ENCODE measurements at places on chromosomes 5 and 9.

GRCh38 chr9:78365748-78366697, 69.1 kb downstream of the PSAT1 start:
- H3K36me3 ChIP-seq, result no peaks in the 10 kb centered on the region
- no peak for DNase-seq
- H3K4me3 ChIP-seq, result no peak overlapping the region
- no peaks in the 10 kb centered on the region for H3K27me3 ChIP-seq

GRCh38 chr9:94779031-94779430, 52.5 kb downstream of the AOPEP start:
- no peaks in the 10 kb centered on the region for H3K36me3 ChIP-seq
- peaks cover 30% of the 10 kb centered on the region for H3K4me1 ChIP-seq
- no peak overlapping the region for H3K27ac ChIP-seq
- H3K27me3 ChIP-seq, result no peaks in the 10 kb centered on the region
- no peak for DNase-seq
- no peak overlapping the region for H3K4me3 ChIP-seq

GRCh38 chr5:133225671-133226152, 173.9 kb downstream of the HSPA4 start:
- no peaks in the 10 kb centered on the region for H3K4me1 ChIP-seq
- H3K4me3 ChIP-seq, result no peak overlapping the region
- no peak for DNase-seq
- H3K36me3 ChIP-seq, result no peaks in the 10 kb centered on the region
- no peak overlapping the region for H3K27ac ChIP-seq

DNA sequence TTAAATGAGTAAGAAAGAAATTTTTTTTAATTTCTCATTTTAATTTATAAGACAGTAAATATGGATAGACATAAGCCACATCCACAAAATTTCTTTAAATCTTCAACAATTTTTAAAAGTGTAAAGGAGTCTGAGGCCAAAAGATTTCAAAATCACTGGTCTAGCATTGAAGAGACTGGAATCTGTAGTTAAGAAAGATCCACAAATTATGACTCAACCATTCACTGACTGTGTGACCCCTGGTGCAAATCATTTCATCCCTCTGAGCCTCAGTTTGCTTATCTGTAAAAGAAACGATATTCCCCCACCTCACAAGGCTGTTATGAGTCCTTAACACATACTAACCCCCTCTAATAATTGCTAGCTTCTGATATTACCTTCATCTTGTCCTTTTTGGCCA, 98.5 kb downstream of the EBF1 start:
- DNase-seq, result no peak
- H3K27me3 ChIP-seq, result no peaks in the 10 kb centered on the region
- H3K27ac ChIP-seq, result peak overlapping the region; percentile 19
- H3K36me3 ChIP-seq, result no peaks in the 10 kb centered on the region

- no peaks in the 10 kb centered on the region for H3K36me3 ChIP-seq
- no peak overlapping the region for H3K27ac ChIP-seq
- no peaks in the 10 kb centered on the region for H3K27me3 ChIP-seq
- H3K4me1 ChIP-seq, result no peaks in the 10 kb centered on the region
Observed at GRCh38 chr9:79135681-79136415, 435.9 kb upstream of the TLE4 start.

- H3K4me1 ChIP-seq, result no peaks in the 10 kb centered on the region
- no peaks in the 10 kb centered on the region for H3K27me3 ChIP-seq
- no peak overlapping the region for H3K27ac ChIP-seq
- H3K4me3 ChIP-seq, result no peak overlapping the region
- no peaks in the 10 kb centered on the region for H3K36me3 ChIP-seq
- no peak for DNase-seq
Observed at GRCh38 chr9:133982971-133983720, 9.0 kb downstream of the VAV2 start.

GRCh38 chr9:4301971-4302427, 2.1 kb upstream of the GLIS3 start:
- H3K27ac ChIP-seq, result peak overlapping the region; percentile 21
- H3K36me3 ChIP-seq, result no peaks in the 10 kb centered on the region
- no peaks in the 10 kb centered on the region for H3K27me3 ChIP-seq
- H3K4me1 ChIP-seq, result no peaks in the 10 kb centered on the region
- peak; percentile 91 for DNase-seq

DNA sequence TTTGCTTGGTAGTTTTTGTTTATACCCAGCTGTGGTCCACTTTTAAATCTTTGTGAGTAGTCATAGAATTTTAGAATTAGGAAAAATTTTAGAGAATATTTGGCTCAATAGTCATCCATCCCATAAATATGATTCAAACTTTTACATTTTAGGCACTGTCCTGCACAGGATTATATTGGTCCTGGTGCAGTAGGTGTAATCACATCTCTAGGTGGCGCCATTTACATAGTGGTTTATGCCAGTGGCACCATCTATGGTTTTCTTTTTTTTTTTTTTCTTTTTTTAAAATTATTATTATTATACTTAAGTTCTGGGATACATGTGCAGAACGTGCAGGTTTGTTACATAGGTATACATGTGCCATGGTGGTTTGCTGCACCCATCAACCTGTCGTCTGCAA, 260.7 kb upstream of the KCNN2 start:
- no peak overlapping the region for H3K4me3 ChIP-seq
- no peaks in the 10 kb centered on the region for H3K36me3 ChIP-seq
- DNase-seq, result no peak

DNA sequence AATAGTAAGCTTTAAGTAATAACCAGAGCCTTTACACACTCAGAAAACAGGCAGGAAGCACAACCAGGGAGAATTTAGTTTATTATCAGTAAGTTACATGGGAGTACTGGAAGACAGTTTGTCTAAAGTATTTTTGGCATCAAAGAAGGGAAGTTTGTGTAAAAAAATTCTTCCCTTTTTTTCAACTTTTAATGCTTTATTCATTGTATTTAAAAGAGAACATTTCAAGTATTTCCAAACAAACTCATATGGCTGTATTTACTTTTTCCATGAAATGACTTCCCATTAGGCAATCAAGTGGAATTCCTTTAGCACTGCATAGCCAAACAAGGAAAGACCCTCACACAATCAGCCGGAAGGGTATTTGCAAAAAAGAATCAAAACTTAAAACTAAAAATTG, 26.7 kb downstream of the RNF145 start:
- H3K4me1 ChIP-seq, result peaks cover 17% of the 10 kb centered on the region
- no peaks in the 10 kb centered on the region for H3K27me3 ChIP-seq
- H3K27ac ChIP-seq, result no peak overlapping the region
- no peaks in the 10 kb centered on the region for H3K36me3 ChIP-seq
- H3K4me3 ChIP-seq, result no peak overlapping the region
- DNase-seq, result no peak

GRCh38 chr5:82641331-82642003, 363.3 kb upstream of the RPS23 start:
- peaks cover 19% of the 10 kb centered on the region for H3K4me1 ChIP-seq
- H3K36me3 ChIP-seq, result no peaks in the 10 kb centered on the region
- H3K27me3 ChIP-seq, result no peaks in the 10 kb centered on the region
- H3K27ac ChIP-seq, result peak overlapping the region; percentile 77
- DNase-seq, result no peak
- no peak overlapping the region for H3K4me3 ChIP-seq

GRCh38 chr9:137357166-137357565, 55.1 kb upstream of the NRARP start:
- H3K27ac ChIP-seq, result no peak overlapping the region
- no peak overlapping the region for H3K4me3 ChIP-seq
- DNase-seq, result no peak
- H3K4me1 ChIP-seq, result no peaks in the 10 kb centered on the region
- no peaks in the 10 kb centered on the region for H3K36me3 ChIP-seq

DNA sequence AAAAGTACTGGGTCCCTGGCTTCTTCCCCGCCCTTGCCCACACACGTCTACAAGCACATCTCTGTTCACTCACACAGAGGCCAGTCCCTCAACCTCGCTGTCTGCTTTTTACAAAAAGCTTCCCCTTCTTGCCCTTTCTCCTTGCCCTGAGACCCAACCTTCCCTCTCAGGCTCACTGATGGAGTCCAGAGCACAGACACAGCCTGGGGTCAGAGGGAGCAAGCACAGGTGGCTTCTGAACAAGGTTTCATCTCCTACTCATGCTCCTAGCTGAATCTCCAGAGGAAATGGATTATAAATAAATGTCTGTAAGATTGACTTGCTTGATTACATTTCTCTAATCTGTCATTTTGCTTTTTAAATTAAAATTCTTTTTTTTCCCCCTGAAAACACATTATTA, 101.8 kb downstream of the ICE1 start:
- no peak overlapping the region for H3K4me3 ChIP-seq
- H3K36me3 ChIP-seq, result no peaks in the 10 kb centered on the region
- H3K27me3 ChIP-seq, result no peaks in the 10 kb centered on the region
- no peaks in the 10 kb centered on the region for H3K4me1 ChIP-seq
- no peak for DNase-seq

Data from ascending aorta (tissue), 2 donors.